MCF 10A (cell line): ENCODE measurements at places on chromosomes 2 and 18.
A peak's percentile ranks its signal among the peaks of the same experiment; 100 is the strongest.

GRCh38 chr2:73337828-73338227, 44.5 kb upstream of the EGR4 start:
- no peak for DNase-seq

- no peak for DNase-seq
Observed at GRCh38 chr2:156006721-156007618, 325.6 kb downstream of the NR4A2 start.

DNA sequence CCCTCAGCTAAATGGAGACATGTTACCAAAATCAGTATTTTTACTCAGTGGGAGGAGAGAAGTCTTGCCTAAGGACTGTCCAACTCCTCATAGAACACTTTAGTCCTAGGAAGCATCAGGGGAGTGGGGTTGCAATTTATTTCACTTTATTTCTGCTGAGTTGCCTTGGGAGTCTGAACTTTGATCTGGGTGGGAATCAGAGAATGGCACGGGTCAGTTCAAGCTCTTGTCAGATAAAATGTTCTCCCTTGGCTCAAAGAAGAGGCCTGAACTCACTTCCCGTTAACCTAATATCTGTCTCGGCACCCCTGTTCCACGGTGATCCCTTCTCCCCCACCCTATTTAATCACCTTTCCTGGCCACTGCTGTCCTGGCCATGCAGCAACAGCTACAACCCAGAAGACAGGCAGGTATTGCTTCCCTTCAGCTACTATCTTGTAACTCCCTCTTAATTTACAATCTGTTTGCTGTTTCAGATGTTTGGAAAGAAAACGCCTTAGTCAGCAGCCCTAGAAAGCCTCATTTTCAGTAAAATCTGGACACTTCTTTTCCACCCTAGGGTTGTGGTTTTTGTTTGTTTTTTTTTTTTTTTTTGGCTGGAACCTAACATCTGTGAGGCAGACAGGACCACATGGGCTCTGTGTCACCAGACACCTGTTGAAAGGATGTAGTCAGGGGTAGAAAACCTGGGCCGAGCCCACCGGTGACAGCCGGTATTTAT, 52.5 kb downstream of the SERTAD2 start:
- DNase-seq: no peak

- DNase-seq: no peak
Observed at GRCh38 chr18:78507217-78507616, 472.4 kb upstream of the SALL3 start.

DNA sequence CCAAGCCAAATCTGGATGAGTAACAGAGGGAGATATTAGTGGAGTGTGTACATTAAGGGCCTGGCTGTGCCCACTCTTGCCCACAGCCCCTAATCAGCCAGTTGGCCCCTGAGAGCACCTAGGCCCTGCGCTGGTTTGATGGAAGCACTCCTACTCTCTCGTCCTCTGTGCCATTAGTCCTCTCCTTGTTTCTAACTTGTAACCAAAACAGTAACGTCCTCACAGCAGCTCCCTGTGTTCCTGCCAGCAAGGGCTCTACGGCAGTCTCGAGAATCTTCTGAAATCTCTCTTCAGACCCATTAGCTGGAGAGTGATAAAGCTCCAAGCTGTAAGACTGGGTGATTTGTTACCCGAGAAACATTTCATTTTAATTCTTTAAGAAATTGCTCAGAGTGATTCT, 76.1 kb downstream of the LRRC30 start:
- no peak for DNase-seq

DNA sequence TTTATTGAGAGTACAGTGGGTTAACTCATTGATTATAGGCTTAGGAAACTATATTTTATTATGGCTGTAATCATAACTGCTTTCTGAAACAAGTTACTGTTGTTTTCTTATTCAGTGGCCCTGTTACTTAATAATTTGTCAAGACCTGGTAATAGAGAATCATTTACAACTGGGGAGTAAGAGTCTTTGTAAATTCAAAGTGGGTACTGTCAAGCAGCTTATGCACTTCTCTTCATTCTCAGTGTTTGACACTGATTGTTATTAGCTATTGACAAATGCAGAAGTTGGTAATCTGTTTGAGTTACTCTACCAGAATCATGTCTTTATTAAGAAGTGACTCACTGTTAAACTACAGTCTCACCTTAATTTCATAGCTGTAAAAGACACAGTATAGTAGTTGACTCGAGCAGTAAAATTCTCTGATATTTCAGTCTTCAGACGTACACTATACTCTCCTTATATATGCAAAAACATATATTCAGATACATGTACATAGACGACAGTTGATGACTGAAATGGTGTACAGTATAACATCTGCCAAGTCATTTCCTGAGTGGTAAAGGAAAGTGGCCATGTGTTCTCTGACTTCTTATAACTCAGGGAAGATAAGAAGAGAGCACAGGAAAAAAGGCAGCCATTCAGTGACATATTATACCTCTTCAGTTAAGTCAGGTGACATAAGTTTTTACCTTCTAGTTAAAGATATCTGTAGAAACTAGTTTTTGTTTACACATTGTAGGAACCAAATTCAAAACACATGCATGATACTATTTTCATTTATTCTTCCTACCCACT, 36.0 kb upstream of the TTC27 start:
- DNase-seq: peak; percentile 2

DNA sequence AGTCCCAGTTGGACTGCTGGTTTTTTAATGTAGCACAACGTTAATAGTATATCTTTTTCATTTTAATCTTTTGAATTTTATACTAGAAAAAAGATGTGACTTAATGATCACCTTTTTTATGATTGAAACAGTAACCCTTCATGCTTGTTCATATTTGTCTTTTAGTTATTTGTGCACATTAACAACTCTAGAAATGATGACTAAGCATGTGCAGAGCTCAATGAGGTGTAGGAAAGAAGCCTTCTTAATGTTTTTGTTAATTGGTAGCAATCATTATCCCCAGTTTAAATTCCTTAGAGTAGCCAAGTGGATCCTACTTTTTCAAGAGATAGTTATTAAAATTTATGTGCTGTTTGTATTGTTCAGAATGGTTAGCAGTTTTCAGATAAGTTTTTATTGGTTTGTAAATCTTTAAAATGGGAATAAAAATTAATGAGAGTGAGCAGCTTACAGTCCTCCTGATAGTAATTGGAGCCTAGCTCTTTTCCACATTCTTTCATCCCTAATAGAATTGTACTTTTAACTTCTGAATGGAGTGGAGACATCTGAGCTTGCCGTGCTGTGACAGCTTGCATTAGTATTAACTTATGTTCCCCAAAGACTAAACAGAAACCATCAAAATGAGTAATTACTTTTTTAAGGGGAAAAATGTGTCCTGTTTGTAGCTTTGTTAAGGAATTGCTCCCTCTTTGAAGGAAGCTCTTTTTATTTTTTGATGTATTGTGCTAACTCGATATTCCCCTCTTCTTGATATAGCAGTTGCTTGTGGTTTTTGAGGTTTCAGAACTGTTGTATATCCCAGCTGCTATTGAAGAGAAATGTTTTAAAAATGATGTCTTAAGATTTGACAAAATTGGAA, 17.3 kb downstream of the PIK3C3 start:
- DNase-seq: no peak

GRCh38 chr2:29253026-29253425, 137.8 kb downstream of the CLIP4 start:
- no peak for DNase-seq

DNA sequence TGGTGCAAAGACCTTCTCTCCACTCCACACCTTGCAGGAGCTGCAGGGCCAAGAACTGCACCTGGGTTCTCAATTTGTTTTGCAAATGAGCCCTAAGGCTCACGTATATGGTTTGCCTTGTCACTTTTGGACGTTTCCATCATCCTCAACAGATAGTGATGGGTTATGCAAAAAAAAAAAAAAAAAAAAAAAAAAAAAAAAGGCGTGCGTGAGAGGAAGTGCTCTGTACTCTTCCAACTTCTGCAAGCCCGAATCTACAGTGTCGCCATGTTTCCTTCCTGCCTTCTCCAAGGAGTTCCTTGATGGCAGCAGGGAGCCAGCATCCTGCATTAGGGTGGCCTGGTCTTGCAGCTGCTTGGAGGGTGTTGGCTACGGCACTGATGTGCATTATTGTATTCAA, 4.0 kb upstream of the INHBB start:
- DNase-seq: no peak

DNA sequence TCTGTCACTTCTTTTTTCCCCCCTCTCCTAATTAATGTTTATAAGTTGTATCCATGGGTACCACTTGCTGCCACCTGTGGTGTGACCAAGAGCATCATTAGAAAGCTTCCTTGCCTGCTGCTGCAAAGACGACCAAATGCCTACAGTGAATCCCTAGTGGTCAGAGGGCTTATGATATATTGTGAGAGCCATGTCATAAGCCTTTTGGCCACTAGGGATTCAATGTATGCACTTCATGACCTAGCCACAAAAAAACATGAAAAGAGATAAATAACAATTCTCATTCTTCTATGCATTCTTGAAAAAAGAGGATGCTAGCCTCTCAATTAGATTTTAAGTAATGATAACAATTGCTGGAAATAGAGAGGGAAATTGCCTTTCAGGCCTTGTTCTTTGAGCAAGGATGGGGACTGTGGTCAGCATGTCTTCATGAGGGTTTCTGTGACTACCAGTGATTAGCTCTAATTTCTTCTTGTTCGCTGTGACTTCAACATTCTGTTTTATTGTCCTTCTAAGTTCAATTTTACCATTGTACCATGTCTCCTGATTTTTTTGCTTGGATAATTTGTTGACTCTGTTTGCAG, 435.3 kb downstream of the TGIF1 start:
- peak; percentile 24 for DNase-seq

- peak; percentile 57 for DNase-seq
Observed at GRCh38 chr2:64400733-64401528, 53.0 kb upstream of the LGALSL start.

- DNase-seq: no peak
Observed at GRCh38 chr2:179487010-179487731, 222.5 kb upstream of the SESTD1 start.

DNA sequence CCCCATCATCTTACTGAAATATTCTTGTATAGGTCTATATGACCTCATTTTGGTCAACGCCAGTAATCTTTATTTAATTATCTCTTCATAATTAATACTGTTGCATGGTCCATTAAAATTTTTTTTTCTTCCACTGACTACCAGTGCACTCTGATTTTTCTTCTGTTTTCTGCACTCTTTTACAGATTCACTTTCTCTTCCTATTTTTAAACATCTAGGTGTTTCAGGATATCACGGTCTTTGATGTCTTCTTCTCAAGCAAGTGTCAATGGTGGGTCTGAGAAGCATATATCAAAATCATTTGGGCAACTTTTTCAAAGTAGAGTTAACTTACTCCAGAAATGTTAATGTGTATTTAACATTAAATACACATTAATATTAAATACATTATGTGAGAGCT, 51.4 kb downstream of the CCDC141 start:
- DNase-seq: no peak
